Ovary (tissue), 10 donors: ENCODE measurements at places on chromosomes 13 and 19. TPM values are rescaled to one million over a fixed set of nuclear protein-coding genes. Genes with fewer than 3 reads are reported as not detected.

- no peak for DNase-seq
These were observed 11.7 kb downstream of the KCNRG start for GRCh38 chr13:50026788-50027473.

GRCh38 chr13:37023871-37024270 lies 23.3 kb downstream of the EXOSC8 start:
- DNase-seq: no peak

DNA sequence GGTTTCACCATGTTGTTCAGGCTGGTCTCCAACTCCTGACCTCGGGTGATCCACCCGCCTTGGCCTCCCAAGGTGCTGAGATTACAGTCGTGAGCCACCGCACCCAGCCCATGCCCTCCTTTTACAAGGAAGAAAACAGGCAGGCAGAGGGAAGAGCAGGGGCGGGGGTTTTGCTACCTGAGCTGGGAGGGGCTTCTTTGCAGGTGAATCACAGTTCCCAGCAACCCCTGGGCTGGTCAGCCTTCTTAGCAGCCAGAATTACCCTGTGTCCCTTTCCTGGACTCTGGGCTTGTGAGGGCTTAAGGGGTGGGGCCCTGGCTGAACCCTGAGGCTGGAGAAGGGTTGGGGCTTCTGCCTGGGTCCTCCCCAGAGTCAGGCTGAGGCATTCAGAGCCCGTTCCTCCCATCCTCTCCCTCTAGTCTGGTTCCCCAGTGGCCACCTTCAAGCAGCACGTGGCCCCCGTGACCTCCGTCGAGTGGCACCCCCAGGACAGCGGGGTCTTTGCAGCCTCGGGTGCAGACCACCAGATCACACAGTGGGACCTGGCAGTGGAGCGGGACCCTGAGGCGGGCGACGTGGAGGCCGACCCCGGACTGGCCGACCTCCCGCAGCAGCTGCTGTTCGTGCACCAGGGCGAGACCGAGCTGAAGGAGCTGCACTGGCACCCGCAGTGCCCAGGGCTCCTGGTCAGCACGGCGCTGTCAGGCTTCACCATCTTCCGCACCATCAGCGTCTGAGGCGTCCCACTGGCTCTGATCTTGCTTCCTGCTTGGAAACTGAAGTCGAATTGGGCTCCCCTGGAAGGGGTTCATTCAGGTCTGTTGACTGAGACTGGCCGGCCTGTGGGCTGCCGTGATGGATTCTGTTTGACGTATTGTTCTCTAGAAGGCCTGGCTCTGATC lies 2.8 kb upstream of the KCNJ14 start:
- no peak for DNase-seq

GRCh38 chr19:32336259-32337083 lies 8.9 kb upstream of the ZNF507 start:
- no peak for DNase-seq

- no peak for DNase-seq
These were observed 7.0 kb downstream of the MAP1S start for GRCh38 chr19:17726136-17726741.

GRCh38 chr19:43759515-43759914 lies 4.8 kb upstream of the SMG9 start:
- DNase-seq: no peak

DNA sequence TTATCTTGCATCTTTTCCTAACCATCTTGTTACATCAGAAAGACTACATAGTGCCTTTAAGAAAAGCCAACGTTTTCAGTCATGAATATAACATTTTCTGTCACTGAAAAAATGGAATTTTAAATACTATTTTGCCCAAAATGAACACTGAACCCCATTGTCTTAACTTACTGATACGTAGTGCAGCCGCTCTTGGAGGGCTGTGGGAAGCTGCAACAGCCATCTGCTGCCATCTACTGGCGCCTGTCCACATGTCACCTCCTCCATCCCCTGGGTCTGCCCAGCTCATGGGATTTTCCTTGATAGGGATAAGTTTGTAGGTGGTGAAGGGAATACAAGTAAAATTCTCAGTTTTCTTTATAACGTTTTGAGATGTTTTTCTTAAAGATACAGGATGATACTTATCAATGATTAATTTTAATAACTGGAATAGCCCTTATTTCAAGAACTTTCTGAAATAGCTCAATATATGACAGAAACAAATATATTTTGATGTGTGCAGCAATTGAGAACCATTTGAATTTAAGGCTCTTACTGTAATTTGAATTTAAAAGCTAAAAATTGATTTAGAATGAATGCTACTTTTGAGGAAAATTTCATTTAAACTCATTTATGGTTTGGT lies 73.7 kb downstream of the GGACT start:
- DNase-seq: peak; percentile 77

GRCh38 chr19:40421993-40422747 lies 3.6 kb downstream of the SERTAD1 start:
- no peak for DNase-seq

GRCh38 chr13:44752164-44752563 lies 176.0 kb upstream of the TSC22D1 start:
- DNase-seq: no peak

GRCh38 chr19:30167976-30168635 lies 204.1 kb upstream of the ZNF536 start:
- DNase-seq: no peak

- no peak for DNase-seq
These were observed 512 bp downstream of the CC2D1A start for GRCh38 chr19:13906521-13906904.

- DNase-seq: no peak
These were observed 49.9 kb downstream of the ZNF787 start for GRCh38 chr19:56071151-56071550.

DNA sequence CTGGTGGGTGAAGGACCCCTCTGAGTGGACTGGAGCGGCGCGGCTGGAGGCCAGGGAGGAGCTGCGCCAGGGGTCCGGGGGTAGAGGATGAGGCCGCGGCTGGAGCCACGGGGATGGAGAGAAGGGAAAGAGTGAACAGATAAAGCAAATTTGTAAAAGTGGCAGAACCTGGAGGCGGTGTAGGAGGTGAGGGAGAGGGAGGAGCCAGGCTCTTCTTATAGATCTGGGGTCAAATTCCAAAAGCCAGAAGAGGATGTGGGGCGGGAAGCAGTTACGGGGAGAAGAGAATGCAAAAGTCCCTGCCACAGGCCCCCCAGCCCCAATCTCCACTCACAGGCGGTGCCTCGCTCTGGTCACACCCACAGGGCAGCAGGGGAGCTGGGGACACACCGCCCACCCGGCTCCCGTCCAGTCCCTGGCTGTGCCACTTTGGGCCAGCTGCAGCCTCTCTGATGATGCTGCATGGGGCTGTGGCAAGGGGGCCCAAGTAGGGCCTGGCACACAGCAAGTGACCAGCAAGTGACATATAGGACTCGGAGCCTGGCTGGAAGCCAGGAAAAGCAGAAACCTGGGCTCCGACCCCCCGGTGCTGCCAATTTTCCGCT lies 11.1 kb downstream of the LRRC4B start:
- DNase-seq: no peak

GRCh38 chr13:49300276-49300675 lies 52.6 kb downstream of the CDADC1 start:
- DNase-seq: no peak

- no peak for DNase-seq
These were observed 67.1 kb downstream of the ZNF91 start for GRCh38 chr19:23328211-23328610.

GRCh38 chr13:36369268-36370107 lies 23.3 kb upstream of the SPART start:
- DNase-seq: no peak

DNA sequence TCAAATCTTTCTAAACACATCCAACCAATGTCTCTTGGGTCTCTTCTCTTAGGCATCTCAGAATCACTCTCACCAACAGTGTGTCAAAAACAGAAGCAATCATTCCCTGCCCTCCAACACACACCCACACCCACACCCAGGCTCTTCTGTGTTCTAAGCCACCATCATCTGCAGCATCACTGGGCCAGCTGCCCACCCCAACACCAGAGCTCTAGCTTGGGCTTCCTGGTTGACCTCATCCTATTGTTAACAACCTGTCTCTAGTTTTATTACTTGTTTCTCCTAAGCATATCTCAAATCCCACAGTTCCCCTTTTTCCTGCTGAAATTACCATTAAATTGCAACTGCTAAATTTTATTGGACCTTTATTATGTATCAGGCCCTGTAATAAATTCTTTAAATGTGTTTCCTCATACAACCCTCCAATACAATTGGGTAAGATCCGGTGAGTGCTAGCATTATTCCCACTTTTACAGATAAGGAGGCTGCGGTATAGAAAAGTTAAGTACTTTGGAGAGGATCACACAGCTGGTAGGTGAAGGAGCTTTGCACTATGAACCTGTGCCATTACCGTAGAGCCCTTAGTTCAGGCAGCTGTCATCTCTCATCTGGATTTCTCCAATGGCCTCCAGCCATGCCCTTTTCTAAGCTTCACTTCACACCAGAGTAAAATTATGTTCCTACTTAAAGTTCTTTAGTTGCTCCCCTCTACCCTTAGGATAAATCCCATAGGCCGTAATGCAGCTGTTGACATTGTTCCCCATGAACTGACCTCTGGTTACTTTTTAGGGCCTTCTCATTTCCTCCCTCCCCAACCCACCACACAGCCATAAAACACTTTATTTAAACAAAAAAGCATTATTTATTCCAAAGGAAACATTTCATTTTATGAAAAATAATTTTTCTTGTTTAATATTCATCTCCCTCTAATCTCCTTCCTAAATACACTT lies 227.7 kb downstream of the B3GLCT start:
- no peak for DNase-seq

- DNase-seq: no peak
These were observed 22.8 kb upstream of the EMP3 start for GRCh38 chr19:48302600-48302959.

GRCh38 chr19:33400856-33401682 lies 27.6 kb downstream of the CEBPG start:
- no peak for DNase-seq

DNA sequence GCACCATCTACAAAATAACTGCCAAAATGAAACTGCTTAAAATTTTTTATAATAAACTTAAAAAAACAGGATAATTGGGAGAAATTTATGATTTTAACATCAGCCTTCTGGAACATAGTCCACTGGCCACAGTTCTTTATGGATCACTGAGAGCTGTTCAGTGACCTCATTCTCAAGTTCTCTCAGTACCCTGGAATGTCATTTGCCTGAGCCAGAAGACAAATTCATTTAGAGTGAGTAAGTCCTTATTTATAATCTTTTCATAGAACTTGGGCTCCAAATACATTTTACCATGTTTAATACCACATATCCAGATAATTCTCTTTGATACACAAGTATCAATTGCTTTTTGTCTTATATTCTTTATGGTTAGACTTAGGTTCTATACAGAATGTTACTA lies 87.6 kb downstream of the CAB39L start:
- DNase-seq: no peak

GRCh38 chr13:74218291-74218690 lies 84.1 kb upstream of the KLF12 start:
- DNase-seq: no peak

GRCh38 chr13:97810152-97810551 lies 143.3 kb upstream of the IPO5 start:
- DNase-seq: no peak

DNA sequence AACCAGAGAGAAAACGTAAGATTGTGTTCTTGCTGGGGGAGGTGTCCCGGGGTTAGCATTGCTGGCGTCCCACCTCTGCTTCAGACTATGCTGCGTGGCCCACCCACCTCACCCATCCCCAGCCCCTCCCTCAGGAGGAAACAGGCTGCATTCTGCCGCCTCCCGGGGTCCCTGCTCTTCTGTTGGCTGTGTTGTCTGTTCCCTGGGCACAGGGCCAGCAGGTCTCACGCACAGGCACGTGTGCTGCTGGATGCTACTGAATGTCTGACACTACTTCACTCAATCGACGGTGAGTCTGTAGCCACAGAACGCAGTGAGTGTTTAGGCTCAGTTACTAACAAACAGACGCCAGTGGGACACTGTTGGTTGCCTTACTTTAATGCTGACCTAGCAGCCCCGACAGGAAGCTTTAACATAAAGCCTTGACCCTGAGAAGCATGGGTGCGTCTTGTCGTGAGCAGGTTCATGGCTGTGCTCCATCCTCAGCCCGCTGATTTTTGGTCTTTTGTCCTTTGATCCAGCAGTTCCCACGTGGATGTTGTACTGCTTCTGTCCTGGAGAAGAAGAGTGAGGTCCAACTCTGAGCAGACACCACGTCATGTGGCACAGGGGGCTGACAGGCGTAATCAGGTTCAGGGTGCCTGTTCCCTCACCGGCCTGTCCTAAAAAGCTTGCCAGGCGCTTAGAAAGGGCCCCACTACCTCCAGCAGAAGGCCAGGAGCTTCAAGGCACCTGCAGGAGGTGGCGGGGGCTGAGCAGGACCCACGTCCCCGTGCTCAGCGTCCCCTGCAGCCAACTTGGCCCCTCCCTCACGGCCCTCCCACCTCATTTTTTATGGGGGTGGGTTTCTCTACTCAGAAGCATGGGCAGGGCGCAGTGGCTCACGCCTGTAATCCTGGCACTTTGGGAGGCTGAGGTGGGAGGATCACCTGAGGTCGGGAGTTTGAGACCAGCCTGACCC lies 26.0 kb downstream of the NAXD start:
- peak; percentile 65 for DNase-seq

- no peak for DNase-seq
These were observed 219.0 kb downstream of the COG6 start for GRCh38 chr13:39874331-39875053.

DNA sequence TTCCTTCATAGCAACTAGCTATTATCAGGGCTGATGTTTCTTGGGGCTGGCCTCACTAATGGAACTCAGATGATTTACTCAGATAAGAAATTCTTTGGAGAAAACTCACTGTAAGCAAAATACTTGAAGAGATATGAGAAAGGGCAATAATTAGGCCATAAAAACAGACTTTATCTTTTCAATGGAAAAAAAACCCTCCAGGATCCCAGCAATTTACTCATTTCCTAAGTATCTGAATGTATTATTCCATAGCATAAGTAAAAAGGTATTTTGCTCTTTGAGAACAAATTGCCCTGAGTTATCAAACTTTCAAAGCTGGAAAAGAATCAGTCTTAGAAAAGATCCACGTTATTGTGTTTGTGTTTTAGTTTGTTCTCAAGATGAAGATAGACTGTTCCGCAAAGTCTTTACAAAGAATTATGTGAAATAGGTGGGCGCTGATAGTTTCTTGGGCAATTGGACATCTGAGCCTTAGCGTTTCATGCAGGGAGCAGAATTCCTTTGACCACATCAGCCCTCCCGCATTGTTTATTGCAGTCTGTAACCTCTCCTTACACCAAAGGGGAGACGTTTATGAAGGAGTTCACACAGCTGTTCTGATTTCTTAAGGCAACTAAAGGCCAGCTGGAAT lies 29.1 kb upstream of the CSNK1A1L start:
- DNase-seq: no peak

UQCR11 gene
- 120 TPM for total RNA-seq

SHD gene
- 0.48 TPM for total RNA-seq

DACH1 gene
- 2.1 TPM for total RNA-seq

PRRG2 gene
- not detected for total RNA-seq

FPR1 gene
- 2.4 TPM for total RNA-seq

KCNK6 gene
- 6.0 TPM for total RNA-seq

MISP gene
- total RNA-seq: 1.4 TPM

COX7A1 gene
- total RNA-seq: 46.6 TPM

ACTMAP gene
- 3.7 TPM for total RNA-seq

ELSPBP1 gene
- not detected for total RNA-seq
